ENCODE measurements at places on chromosomes 11 and 22. TPM values are rescaled to one million over a fixed set of nuclear protein-coding genes. Genes with fewer than 3 reads are reported as not detected.

The LGR4 gene
- 45.6 TPM for total RNA-seq

The IFITM5 gene
- not detected for total RNA-seq

The OR8D1 gene
- total RNA-seq, result not detected

The SLC6A5 gene
- not detected for total RNA-seq

The OVOL1 gene
- 29.8 TPM for total RNA-seq

The OR10D3 gene
- total RNA-seq, result not detected

The BATF2 gene
- total RNA-seq, result not detected

The LMO1 gene
- not detected for total RNA-seq

The GRM5 gene
- total RNA-seq, result not detected

The RPS6KA4 gene
- 28.6 TPM for total RNA-seq

- H3K4me3 ChIP-seq, result no peak overlapping the region
- no peaks in the 10 kb centered on the region for H3K36me3 ChIP-seq
- H3K4me1 ChIP-seq, result peaks cover 36% of the 10 kb centered on the region
- no peak for DNase-seq
These were observed 5.1 kb downstream of the PGGHG start for GRCh38 chr11:293852-294661.

GRCh38 chr11:1928470-1928890, 9.0 kb downstream of the TNNT3 start:
- DNase-seq, result no peak
- H3K4me3 ChIP-seq, result no peak overlapping the region
- H3K4me1 ChIP-seq, result peaks cover 17% of the 10 kb centered on the region
- no peak overlapping the region for H3K27ac ChIP-seq
- no peaks in the 10 kb centered on the region for H3K36me3 ChIP-seq
- no peaks in the 10 kb centered on the region for H3K27me3 ChIP-seq

DNA sequence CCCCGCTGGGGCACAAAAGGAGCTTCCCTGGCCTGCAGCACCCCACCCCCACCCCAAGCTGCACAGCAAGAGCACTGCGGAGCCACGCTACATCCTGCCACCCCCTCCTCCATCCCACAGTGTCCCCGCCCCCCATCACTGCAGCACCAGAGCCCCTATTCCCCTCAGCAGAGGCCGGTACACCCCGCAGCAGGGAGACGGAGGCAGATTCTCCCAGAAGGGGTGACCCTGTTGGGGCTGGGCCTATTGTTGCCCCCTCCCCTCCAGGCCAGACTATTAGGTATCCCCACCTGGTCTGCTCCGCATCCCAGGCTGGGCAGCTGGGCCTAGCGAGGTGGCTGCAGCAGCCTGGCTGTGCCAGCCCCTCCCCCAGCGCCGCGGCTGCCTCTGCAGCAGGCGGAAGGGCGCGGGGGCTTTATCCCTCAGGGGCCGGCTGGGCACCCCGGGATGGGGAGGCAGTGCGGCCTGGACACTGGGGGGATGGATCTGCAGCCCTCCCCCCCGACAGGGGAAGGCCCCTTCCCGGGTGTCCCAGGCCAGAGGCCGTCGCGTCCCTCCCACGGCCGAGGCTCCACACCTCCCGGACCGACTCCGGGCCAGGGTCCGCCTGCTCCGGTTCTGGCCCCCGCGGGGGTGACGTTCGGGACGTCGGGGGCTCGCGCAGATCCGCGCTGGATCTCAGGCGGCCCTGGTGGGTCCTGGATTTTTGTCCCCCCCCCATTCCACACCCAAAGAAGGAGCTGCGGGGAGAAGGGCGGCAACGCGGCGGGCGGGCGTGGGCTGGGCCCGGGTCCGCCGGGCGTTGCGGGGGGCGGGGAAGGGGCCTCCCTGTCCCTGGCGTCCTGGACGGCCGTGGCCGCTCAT, 943 bp downstream of the DUSP8 start:
- no peak for DNase-seq
- H3K36me3 ChIP-seq, result no peaks in the 10 kb centered on the region
- H3K27me3 ChIP-seq, result peaks cover 64% of the 10 kb centered on the region
- peaks cover 28% of the 10 kb centered on the region for H3K4me1 ChIP-seq
- peak overlapping the region; percentile 2 for H3K4me3 ChIP-seq

DNA sequence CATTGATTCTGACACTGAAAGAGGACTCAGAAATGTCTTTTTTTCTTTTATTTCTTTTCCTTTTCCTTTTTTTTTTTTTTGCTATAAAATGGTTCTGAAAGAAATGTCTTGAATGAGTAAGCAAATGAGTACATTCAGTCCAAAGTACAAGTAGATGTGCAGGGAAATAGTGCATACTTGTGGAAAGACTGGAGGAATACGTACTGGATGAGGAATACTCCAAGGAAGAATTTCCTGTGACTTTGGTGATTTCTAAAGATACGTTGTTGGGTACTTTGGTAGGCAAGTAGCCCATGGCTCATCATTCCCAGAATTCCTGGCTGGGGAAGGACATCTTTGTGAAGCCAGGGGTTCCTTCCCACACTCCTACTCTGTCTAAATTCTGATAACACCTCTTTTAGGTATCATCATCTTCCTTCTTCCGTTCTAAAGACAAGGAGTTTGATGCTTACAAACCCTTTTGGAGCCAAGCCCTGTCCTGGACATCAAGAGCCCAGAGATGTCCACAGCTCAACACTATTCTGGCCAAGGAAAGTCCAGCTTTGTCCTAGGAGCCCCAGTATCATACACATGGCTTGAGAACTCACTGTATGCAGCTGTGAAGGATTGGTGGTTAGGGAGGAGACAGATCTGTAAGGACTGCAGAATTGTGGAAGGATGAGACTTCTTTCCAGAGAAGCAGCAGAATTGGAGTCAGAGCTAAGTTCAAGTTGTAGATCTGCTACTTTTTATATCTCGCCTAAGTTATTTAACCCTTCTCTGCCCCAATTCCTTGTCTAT, 4.8 kb upstream of the NUP98 start:
- no peaks in the 10 kb centered on the region for H3K36me3 ChIP-seq
- no peaks in the 10 kb centered on the region for H3K27me3 ChIP-seq
- DNase-seq, result no peak

DNA sequence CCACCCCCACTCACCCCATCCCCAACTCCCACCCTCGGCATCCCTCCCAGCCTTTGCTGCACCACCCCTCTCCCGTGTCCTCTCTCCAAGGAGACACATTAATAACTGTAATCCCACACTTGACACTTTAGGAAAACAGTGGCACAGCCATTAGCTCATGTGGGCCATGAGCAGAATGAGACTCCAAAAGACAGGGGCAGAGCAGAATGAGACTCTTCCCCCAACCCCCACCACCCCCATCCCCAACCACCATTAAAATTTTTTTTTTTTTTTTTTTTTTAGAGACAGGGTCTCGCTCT, 6.2 kb upstream of the SLCO2B1 start:
- DNase-seq, result no peak
- no peak overlapping the region for H3K27ac ChIP-seq
- peaks cover 15% of the 10 kb centered on the region for H3K4me1 ChIP-seq
- no peak overlapping the region for H3K4me3 ChIP-seq

GRCh38 chr11:60310407-60310998, 16.6 kb upstream of the MS4A6E start:
- H3K36me3 ChIP-seq, result no peaks in the 10 kb centered on the region
- no peak for DNase-seq
- no peak overlapping the region for H3K27ac ChIP-seq
- H3K27me3 ChIP-seq, result no peaks in the 10 kb centered on the region
- no peak overlapping the region for H3K4me3 ChIP-seq
- H3K4me1 ChIP-seq, result no peaks in the 10 kb centered on the region

GRCh38 chr11:59102259-59102765, 4.7 kb upstream of the FAM111B start:
- H3K4me3 ChIP-seq, result peak overlapping the region; percentile 54
- H3K27me3 ChIP-seq, result no peaks in the 10 kb centered on the region
- no peak for DNase-seq
- peaks cover 8% of the 10 kb centered on the region for H3K4me1 ChIP-seq
- H3K36me3 ChIP-seq, result no peaks in the 10 kb centered on the region

- H3K27ac ChIP-seq, result no peak overlapping the region
- H3K4me1 ChIP-seq, result peaks cover 4% of the 10 kb centered on the region
- H3K36me3 ChIP-seq, result no peaks in the 10 kb centered on the region
- no peaks in the 10 kb centered on the region for H3K27me3 ChIP-seq
These were observed 2.2 kb upstream of the TNFRSF13C start for GRCh38 chr22:41928593-41929417.

DNA sequence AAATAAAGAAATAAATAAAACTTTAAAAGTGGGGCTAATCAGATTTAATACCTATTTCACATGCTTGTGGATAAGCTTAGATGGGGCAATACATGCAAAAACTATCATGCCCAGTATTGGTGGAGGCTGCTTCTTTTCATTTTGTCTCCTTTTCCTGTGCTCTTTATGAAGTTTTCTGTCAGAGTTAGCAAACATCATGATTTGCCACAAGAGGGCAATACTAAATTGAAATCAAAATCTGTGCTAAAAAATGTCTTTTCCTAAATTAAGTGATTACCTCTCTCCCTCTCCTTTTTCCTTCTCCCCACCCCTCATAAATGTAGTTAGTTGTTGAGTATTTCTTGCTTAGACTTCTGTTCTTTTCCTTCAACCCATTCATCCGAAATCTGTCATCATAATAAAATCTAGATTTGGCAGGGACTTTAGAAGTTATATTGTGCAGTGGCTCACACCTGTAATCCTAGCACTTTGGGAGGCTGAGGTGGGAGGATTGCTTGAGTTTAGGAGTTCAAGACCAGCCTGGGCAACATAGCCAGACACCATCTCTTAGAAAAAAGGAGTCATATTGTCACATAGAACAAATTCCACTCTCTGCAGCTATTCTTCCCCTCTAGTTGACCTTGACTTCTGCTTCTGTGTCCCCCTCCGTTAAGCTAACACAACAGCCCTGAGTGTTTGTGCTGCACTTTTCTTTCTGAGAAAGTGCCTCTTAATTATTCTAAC, 4.7 kb upstream of the ARHGAP42 start:
- H3K27me3 ChIP-seq, result no peaks in the 10 kb centered on the region
- H3K4me1 ChIP-seq, result peaks cover 42% of the 10 kb centered on the region
- no peak for DNase-seq

- no peak overlapping the region for H3K27ac ChIP-seq
- H3K36me3 ChIP-seq, result no peaks in the 10 kb centered on the region
- no peak for DNase-seq
- H3K4me3 ChIP-seq, result no peak overlapping the region
These were observed 6.2 kb downstream of the SLC25A45 start for GRCh38 chr11:65376138-65376713.

DNA sequence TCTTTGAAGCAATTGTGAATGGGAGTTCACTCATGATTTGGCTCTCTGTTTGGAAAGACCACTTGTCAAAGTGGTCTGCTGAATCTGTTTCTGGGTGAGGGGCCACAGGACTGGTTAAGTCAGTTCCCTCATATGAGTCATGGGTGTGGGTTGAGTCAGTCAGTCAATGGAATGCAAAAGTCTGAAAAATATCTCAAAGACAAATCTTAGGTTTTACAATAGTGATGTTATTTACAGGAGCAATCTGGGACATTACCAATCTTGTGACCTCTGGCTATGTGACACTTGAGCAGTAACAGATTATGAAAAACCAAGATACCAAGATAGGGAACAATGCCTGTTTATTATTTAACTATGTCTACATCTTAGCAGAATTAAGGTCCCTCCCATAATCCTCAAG, 311.6 kb downstream of the AASDHPPT start:
- no peak overlapping the region for H3K4me3 ChIP-seq
- no peaks in the 10 kb centered on the region for H3K27me3 ChIP-seq
- H3K27ac ChIP-seq, result no peak overlapping the region

DNA sequence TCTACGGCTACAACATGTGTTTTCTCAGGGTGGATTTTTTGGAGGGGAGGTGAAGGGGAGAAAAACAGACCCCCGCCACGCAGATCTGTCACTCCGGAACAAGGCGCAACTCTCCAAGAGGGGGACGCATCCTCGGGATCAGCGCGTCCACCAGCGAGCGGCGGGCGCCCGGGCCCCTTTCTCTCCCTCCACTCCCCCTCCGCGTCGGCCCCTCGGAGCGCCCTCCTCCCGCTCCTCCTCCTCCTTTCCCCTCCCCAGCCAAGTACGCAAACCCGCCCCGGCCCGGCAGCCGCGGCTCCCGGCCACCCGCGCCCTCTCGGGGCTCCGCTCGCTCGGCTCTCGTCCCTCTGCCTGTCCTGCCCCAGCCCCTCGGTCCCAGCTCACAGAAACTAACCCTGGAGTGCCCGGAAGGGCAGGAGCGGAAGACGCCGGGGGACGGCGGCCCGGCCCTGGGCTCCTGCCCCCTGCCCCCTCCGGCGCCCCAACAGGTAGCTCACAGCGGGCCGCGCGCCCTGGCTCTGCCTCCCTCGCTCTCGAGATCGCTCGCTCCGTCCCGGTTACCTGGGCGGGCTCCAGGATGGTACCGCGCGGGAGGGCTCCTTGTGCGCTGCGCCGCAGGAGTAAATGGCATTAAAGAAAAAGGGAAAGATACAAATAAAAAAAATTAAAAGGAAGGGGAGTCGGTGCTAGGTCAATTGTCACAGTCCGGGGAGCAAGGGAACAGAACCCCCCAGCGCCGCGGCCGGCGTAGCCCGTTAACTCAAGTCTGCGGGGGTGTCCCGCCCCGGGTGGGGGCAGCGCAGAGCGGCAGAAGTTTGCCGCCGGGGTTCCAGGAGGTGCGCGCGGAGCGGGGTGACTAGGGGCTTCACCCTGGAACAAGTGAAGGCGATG, 131.4 kb upstream of the C11orf58 start:
- H3K4me3 ChIP-seq, result peak overlapping the region; percentile 73
- DNase-seq, result no peak
- H3K27ac ChIP-seq, result peak overlapping the region; percentile 93

- H3K27ac ChIP-seq, result no peak overlapping the region
- no peaks in the 10 kb centered on the region for H3K27me3 ChIP-seq
- DNase-seq, result no peak
- no peaks in the 10 kb centered on the region for H3K36me3 ChIP-seq
These were observed 83.6 kb upstream of the CRTAM start for GRCh38 chr11:122754553-122755322.

DNA sequence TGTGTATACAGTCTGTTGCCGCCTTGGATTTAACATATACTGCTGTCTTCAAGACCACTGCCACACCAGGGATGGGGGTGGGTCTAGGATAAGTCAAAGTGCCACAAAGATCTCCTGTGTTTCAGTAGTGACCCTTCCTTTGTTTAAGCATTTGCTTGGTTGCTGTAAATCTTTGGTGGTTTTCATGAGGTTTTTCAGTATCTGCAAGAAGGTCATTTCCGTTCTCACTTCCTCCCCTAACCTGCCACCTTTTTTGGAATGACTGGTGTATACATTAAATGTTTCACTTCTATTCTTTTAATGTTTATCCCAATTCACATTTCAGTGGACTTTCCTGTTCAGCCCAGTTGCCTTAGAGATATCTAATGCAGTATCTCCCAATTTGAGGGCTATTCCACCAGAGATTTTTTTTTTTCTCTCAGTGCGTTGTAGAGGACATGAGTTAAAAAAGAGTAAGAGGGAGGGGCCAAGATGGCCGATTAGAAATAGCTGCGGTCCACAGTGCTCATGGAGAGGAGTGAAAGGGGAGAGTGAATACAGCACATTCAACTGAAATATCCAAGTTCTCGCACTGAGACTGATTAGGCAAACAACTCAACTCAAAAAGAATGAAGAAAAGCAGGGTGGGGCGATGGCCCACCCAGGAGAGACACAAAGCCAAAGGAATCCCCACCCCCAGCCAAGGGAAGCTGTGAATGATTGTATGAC, 43.2 kb downstream of the USP47 start:
- H3K36me3 ChIP-seq, result peaks cover 70% of the 10 kb centered on the region
- H3K27ac ChIP-seq, result no peak overlapping the region
- no peak overlapping the region for H3K4me3 ChIP-seq
- H3K4me1 ChIP-seq, result no peaks in the 10 kb centered on the region
- DNase-seq, result no peak

All from esophagus squamous epithelium (tissue), 5 donors.